T-helper 17 cell (primary cell): ENCODE measurements at places on chromosomes 7 and 10. TPM values are rescaled to one million over a fixed set of nuclear protein-coding genes. Genes with fewer than 3 reads are reported as not detected.

- DNase-seq: no peak
These were observed 334.0 kb upstream of the LRRTM3 start for GRCh38 chr10:66591865-66592264.

DNA sequence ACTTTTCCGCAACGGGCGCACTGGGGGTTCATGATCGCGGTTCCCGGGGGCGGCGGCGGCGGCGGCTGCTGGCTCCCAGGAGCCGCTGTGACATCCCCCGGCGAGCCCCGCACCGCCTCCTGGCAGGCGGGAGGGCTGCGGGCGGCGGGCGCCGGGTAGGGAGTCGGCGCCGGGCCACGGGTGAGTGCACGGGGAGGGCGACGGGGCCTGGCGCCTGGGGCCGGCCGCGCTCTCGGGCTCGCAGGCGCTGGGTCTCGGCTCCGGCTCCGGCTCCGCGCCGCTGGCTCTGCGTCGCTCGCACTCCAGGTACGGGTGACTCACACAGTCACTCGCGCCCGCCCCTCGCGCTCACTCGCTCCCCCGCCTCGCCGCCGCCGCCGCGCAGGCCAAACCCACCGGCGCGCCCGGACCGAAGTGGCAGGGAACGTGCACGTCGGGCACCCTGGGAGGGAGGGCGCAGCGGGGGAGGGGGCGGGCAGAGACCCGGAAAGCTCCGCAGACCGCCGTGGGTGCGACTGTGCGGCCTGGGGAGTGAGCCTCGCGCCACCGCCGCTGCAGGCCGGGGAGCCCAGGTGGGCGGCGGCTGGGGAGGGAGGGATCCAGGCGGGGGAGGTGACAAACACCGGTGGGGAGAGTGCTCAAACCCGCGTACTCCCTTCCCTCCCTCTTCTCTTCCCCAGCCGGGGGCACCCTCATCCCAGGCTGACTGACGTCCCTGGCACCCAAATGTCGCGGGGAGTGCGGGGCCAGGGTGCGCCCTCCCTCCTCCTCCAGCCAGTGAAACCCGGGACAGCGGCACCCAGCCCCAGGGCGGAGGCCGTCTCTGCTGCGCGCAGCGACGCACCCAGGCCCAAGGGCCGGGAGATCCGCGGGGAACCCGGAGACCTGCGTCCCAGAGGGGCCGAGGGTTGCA is 276.9 kb upstream of the NEBL start:
- DNase-seq: no peak

DNA sequence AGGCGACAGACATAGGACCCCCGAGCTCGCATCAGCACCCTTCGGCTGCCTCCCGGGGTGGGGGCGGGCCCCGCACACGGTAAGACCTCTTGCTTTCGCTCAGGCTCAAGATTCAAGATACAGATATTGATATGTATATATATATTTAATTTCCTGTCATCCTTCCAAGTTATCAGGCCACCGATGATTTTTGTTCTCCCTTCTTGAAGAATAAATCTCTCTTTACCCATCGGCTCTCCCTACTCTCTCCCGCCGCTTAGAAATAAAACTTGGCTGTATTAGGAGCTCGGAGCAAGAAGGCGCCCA is 603 bp downstream of the ADRA2A start:
- DNase-seq: no peak

DNA sequence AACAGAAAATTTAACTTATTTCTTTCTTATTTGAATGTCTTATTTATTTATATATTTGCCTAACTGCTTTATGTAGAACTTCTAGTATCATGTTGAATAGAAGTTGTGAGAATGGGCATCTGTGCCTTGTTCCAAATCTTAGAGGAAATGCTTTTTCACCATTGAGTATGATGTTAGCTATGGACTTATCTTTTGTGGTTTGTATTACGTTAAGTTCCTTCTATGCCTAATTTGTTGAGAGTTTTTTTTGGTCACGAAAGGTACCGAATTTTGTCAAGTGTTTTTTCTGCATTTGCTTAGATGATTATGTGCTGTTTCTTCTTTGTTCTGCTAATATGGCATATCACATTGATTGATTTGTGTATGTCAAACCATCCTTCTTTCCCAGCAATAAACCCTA is 161.0 kb upstream of the TRIM24 start:
- no peak for DNase-seq

DNA sequence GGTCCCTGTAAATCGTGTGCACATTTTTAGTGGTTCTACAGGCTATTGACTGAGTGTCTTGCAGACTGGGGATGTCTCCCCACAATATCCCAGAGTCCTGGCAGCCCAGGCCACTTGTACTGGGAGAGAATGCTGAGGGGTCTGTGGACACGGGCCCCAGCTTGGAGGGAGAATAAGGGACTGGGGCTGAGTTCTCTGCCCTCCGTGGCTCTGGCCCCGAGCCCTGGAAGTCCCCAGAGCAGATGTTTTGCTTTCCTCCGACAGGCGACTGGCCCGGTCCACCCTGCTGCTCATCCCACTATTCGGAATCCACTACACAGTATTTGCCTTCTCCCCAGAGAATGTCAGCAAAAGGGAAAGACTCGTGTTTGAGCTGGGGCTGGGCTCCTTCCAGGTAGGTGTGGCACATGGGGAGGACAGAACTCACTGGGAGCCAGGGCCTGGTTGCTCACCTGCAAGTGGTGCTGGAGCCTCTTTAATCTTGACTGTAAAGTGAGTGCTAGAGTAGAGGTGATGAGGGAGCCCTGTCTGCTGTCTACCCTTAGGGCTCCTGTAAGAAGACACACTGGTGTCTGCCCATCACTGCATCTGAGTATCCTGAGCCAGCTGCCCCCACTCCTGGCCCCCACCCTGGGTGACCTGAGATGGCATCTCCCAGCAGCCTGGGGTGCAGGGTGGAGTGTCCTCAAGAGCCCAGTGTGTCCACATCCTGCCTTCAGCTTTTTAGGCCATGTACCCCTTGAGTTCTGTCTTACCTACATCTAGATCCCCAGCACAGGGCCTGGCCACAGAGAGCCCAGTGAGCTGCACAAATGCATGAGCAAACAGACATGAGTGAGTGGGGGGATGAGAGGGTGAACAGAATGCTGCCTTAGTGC is 51.1 kb downstream of the ADCYAP1R1 start:
- no peak for DNase-seq

DNA sequence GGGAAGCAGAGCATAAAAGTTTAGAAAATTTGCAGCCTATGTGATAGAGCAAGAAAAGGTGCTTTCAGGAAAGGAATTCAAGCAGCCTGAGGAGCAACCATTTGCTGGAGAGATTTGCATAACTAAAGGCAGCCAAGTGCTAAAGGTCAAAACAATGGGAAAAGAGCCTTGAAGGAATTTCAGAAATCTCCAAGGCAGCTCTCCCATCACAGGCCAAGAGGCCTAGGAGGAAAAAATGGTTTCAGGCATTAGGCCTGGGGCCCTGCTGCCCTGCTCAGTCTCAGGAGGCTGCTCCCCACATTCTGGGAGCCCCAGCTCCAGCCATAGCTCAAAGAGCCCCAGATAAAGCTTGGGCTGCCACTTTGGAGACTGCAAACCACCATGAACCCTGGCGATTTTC is 95.9 kb upstream of the UNC5B start:
- no peak for DNase-seq

- no peak for DNase-seq
These were observed 89.0 kb downstream of the UNCX start for GRCh38 chr7:1321411-1322239.

DNA sequence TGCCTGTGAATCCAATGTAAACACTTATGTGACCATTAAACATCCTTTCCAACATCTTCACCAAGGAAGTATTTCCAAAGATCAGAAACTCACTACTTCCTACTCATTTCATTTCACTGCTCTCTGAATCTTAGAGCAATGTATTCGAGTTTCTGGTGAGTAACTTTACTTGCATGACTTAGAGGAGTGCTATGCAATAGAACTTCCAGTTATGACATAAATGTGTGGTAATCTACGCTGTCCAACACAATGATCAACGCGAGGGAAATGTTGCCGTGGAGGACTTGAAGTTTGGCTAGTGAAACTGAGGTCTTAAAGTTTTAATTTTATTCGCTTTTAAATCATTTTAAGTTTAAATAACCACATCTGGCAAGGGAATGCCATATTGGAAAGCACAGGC is 1326.3 kb downstream of the XPNPEP1 start:
- no peak for DNase-seq

- DNase-seq: no peak
These were observed 256.2 kb upstream of the MGMT start for GRCh38 chr10:129210876-129211275.

DNA sequence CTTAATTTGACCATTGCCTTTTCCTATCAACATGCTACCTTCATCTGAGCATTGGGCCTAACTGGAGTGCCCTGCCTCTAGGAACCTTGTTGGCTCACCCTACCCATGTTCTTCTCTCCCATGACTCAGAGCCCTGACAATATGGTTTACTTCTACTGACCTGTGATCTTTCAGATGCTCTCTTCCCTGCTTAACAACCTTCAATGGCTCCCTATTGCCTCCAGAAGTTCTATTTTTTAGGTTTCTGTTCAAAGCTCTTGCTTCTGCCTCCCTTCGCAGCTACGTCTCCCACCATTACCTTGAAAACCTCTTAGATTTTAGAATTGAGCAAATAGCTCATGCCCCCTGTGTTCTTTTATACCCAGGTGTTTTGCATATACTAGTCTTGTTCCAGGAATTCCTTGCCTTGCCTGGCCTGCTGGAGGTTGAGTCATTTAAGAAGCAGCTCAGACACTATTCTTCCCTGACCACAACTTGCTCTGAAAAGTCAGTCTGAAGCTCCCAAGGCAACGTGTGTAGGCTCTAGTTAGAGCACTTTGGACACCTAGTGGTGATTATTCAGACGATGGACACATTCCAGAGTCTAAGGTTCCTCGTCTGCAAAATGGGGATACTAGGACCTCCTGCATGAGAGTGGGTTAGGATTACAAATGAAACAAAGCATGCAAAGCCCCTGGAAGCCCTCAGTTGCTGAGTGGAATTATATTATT is 64.4 kb upstream of the EMX2 start:
- no peak for DNase-seq

DNA sequence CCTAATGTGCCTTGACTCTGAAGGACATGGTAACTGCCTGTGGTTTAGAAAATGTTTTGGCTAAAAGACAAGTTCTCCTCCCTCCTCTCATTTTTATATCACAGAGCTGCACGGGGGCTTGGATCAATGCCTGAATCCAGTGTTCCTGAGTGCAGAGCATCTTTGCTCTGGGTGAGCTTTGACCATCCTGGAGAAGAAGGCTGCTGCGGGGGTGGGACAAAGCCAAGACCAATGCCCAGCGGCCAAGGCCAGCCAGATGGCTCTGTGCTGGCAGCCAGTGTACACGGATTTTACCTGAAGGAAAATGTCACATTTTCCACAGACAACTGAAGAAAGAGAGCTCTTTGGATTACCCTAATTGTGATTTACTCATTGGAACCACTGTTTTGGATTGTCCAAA is 102.0 kb upstream of the TARP start:
- no peak for DNase-seq

DNA sequence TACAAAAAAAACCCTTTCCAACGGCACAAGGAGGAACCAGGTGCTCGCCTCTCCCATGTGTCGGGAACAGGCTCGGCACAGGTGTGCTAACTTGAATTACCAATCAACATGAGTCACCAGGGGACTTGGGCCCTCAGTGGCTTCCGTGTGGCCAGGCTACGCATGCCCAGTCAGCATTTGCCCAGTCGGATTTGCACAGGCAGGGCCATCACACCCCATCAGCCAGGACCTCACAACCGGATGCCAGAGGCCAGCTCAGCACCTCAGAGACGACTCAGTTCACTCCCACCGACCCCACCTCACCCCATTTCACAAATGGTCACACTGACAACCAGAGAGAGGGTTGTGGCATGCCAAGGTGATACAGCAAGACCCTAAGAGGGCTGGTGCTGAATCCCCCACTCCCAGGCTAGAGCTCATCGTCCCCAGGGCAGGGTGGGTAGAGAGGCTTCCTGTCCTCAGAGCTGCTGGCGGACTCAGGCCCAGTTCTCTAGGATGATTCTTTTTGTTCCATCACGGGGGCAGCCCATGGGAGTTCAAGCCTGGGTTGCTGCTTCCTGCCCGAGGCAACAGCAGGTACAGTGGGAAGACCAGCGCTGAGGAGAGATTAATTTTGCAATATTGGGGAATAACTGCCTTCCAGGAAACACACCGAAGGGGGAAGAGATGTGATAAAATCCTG is 13.6 kb downstream of the ANXA11 start:
- no peak for DNase-seq

DNA sequence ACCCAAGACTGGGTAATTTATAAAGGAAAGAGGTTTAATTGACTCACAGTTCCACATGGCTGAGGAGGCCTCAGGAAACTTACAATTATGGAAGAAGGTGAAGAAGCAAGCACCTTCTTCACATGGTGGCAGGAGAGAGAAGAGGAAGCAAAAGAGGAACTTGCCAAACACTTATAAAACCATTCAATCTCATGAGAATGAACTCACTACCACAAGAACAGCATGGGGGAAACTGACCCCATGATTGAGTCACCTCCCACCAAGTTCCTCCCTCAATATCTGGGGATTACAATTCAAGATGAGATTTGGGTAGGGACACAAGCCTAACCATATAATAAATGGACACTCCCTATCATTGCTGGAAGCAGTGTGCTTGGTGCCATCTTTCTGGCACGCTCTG is 506.3 kb downstream of the CALN1 start:
- DNase-seq: no peak

DNA sequence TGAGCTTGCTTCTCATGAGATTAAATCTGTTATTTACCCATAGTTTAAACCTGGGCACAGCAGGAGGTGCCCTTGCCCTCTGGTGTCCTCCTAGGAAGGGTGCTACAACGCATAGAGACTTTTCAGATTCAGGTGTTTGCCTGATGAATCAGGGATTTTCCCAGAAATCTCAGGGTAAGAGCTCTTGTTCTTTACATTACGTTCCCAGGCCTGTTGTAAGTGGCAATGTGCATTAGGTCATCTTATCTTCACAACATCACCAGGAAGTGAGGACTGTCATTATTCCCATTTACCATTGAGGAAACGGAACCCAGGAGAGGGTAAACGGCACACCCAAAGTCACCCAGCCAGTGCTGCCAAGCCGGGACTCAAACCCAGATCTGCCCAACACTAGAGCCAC is 73.0 kb downstream of the NHLRC2 start:
- DNase-seq: no peak

GRCh38 chr10:6583447-6583846 is 3.4 kb upstream of the PRKCQ start:
- DNase-seq: no peak

GRCh38 chr7:130940907-130941306 is 206.9 kb upstream of the KLF14 start:
- no peak for DNase-seq

DNA sequence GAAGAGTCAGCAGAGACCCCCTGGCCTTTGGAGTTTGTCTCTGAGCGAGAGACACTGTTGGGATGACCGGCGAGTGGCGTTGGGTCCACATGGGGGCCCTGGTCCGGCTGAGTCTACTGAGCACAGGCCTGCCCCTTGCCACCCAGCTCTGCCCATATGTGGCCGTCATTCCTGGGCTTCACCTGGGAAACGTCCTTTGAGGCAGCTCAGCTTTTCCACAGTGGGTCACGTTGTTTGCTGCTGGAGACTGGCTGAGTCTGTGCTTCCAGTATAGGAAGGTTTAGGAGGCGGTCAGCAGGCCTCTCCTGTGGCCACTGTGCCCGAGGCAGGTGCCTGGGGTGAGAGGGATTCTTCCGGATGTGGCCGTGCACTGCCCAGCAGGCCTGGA is 17.1 kb downstream of the ADAM8 start:
- no peak for DNase-seq

GRCh38 chr7:24169077-24169624 is 114.8 kb upstream of the NPY start:
- DNase-seq: no peak

RTKN2 gene
- 8.1 TPM for total RNA-seq

POLR2J2 gene
- total RNA-seq: 44.7 TPM

NODAL gene
- not detected for total RNA-seq

ARPC1B gene
- 220 TPM for total RNA-seq

CDHR3 gene
- 5.8 TPM for total RNA-seq

SNX8 gene
- total RNA-seq: 9.3 TPM

STARD3NL gene
- total RNA-seq: 14.1 TPM

SPDYE6 gene
- not detected for total RNA-seq
